NCI-H510A treated with DMSO at 0.1 percent for 48 hours (cell line): ENCODE measurements at places on chromosomes 13 and 19.

DNA sequence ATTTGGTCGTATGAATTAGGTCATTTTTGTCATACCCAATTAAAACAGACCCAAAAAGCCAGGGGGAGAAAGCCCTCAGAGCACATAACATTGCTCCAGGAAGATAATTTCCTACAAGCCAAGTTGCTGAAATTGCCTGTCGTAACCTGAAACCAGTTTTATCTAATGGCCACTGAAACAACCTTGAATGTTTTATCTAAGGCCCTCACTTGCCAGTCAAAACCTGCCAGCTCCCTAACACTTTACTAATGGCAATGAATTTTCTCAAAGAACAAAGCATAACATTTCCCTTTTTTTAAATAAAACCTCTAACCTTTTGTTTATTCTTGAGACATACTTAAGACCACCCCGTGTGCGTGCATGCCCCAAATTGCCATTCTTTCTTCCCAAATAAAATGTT lies 496.2 kb upstream of the KLHL1 start:
- no peak for DNase-seq

- no peak for DNase-seq
Observed at GRCh38 chr13:111964411-111965035, 102.4 kb upstream of the SOX1 start.

GRCh38 chr13:41398494-41399170 lies 58.7 kb upstream of the RGCC start:
- DNase-seq = no peak

- DNase-seq = no peak
Observed at GRCh38 chr13:37446503-37446902, 152.1 kb downstream of the POSTN start.

- DNase-seq = no peak
Observed at GRCh38 chr19:39017026-39017425, 15.3 kb downstream of the FBXO27 start.
